ENCODE measurements at places on chromosomes 4 and X. TPM values are rescaled to one million over a fixed set of nuclear protein-coding genes. Genes with fewer than 3 reads are reported as not detected.

SLC6A14 gene
- not detected for total RNA-seq

JAKMIP1 gene
- total RNA-seq: not detected

CPLX1 gene
- total RNA-seq: not detected

SFRP2 gene
- total RNA-seq: not detected

AREG gene
- 0.25 TPM for total RNA-seq

STK32B gene
- 0.38 TPM for total RNA-seq

CLCN4 gene
- 10.9 TPM for total RNA-seq

ETDA gene
- not detected for total RNA-seq

STOX2 gene
- total RNA-seq: not detected

ODAPH gene
- total RNA-seq: not detected

HSFX3 gene
- total RNA-seq: not detected

GAGE12E gene
- total RNA-seq: not detected

LRRC66 gene
- total RNA-seq: not detected

CSAG1 gene
- total RNA-seq: not detected

MAGEB1 gene
- not detected for total RNA-seq

C4orf50 gene
- not detected for total RNA-seq

LNX1 gene
- not detected for total RNA-seq

DCAF8L2 gene
- not detected for total RNA-seq

SPATA18 gene
- 0.11 TPM for total RNA-seq

YY2 gene
- total RNA-seq: 1.7 TPM

All from SJSA1 (cell line).